ENCODE measurements at places on chromosomes 5 and 9. TPM values are rescaled to one million over a fixed set of nuclear protein-coding genes. Genes with fewer than 3 reads are reported as not detected.

Gene KCNV2
- not detected for total RNA-seq

Gene AMBP
- not detected for total RNA-seq

Gene PCDHB15
- total RNA-seq = 0.37 TPM

Gene NR4A3
- 0.25 TPM for total RNA-seq

Gene GRIN3A
- not detected for total RNA-seq

Gene TMEM232
- total RNA-seq = 2.0 TPM

Gene PCDHGB5
- total RNA-seq = 16.2 TPM

Gene SYNPO
- 0.50 TPM for total RNA-seq

Gene FRMPD1
- total RNA-seq = not detected

Gene FOXD4L3
- total RNA-seq = not detected

Gene WNT8A
- not detected for total RNA-seq

Gene TMC1
- total RNA-seq = 2.1 TPM

Gene GABRA6
- not detected for total RNA-seq

Gene OLFML2A
- total RNA-seq = 39.5 TPM

Gene DNAJA1
- total RNA-seq = 129 TPM

Gene EEIG1
- total RNA-seq = 10.2 TPM

Gene BRD3OS
- total RNA-seq = 16.2 TPM

Gene PCDHGA4
- 5.2 TPM for total RNA-seq

Gene EFNA5
- total RNA-seq = 0.75 TPM

Gene OR1Q1
- not detected for total RNA-seq

Gene NOXA1
- 1.00 TPM for total RNA-seq

Gene PCDHB4
- 0.12 TPM for total RNA-seq

Gene NPR3
- 17.8 TPM for total RNA-seq

Gene PDE8B
- total RNA-seq = 0.22 TPM

Gene XRCC4
- 11.0 TPM for total RNA-seq

Gene GARNL3
- total RNA-seq = 5.1 TPM

Gene RAB24
- 36.1 TPM for total RNA-seq

Gene FSD1L
- 9.9 TPM for total RNA-seq

Gene MARCHF3
- total RNA-seq = 10.7 TPM

Gene ZNF879
- 7.6 TPM for total RNA-seq

Gene TAS2R1
- not detected for total RNA-seq

Gene PLEKHG4B
- under 0.01 TPM for total RNA-seq

Gene CDC25C
- 22.4 TPM for total RNA-seq

Gene MEIKIN
- total RNA-seq = not detected

Gene PAXX
- total RNA-seq = 25.1 TPM
